ENCODE measurements at places on chromosomes 7 and 10.
A peak's percentile ranks its signal among the peaks of the same experiment; 100 is the strongest.

DNA sequence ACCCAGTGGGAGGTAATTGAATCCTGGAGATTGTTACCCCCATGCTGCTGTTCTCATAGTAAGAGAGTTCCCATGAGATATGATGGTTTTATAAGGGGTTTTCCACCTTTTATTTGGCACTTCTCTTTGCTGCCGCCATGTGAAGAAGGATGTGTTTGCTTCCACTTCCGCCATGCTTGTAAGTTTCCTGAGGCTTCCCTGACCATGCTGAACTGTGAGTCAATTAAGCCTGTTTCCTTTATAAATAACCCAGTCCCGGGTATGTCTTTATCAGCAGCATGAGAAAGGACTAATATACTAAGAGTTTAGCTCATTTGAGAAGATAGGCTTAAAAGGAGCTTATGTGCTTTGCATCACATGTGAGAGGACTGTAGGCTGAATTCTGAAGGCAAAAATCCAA lies 29.3 kb downstream of the TMEM248 start:
- no peak for DNase-seq

DNA sequence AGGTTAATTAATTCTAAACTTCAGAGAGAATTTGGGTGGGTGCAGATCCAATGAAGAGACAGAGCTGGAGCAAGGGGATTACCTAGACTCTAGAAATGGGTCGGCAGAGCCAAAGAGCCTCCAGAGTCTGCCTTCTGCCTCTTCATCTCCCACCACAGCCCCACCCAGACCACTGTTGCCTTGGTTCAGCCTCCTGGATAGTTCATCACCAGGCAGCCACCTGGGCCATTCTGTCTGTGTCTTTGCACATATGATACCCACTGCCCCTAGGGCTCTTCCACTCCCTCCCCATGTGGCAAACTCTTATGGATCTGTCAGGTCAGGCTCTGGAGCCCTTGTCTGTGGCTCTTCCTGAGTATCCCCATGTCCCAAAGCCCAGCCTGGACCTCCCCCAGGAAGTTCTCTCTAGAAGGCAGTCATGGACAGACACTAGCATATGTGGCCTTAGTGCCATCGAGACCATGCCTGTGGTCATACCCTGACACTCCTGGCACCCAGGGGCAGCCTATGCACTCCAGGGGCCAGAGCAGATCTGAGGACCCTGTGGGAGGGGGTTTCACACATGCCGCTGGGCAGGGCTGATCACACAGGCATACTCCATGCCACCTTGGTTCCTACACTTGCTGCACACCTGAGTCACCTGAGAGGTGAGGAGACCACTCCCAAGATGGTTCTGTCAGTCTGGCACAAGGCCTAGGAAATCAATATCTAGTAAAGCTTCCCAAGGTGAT lies 41.6 kb downstream of the FRMPD2 start:
- no peak for DNase-seq

- DNase-seq: peak; percentile 86
Observed at GRCh38 chr7:73734619-73735527, 3.7 kb downstream of the ABHD11 start.

GRCh38 chr10:59617996-59618395 lies 91.7 kb downstream of the SLC16A9 start:
- DNase-seq: no peak

Measured in activated T-cell treated with anti-CD3 and anti-CD28 coated beads, Interleukin-2, amount 50 U/mL, for 24 hours (primary cell).